ENCODE measurements at places on chromosomes 7 and 10. TPM values are rescaled to one million over a fixed set of nuclear protein-coding genes. Genes with fewer than 3 reads are reported as not detected.
A peak's percentile ranks its signal among the peaks of the same experiment; 100 is the strongest.

Gene FAM25G
- not detected for total RNA-seq

GRCh38 chr10:43403911-43404703 lies 4.9 kb downstream of the HNRNPF start:
- no peak for DNase-seq

DNA sequence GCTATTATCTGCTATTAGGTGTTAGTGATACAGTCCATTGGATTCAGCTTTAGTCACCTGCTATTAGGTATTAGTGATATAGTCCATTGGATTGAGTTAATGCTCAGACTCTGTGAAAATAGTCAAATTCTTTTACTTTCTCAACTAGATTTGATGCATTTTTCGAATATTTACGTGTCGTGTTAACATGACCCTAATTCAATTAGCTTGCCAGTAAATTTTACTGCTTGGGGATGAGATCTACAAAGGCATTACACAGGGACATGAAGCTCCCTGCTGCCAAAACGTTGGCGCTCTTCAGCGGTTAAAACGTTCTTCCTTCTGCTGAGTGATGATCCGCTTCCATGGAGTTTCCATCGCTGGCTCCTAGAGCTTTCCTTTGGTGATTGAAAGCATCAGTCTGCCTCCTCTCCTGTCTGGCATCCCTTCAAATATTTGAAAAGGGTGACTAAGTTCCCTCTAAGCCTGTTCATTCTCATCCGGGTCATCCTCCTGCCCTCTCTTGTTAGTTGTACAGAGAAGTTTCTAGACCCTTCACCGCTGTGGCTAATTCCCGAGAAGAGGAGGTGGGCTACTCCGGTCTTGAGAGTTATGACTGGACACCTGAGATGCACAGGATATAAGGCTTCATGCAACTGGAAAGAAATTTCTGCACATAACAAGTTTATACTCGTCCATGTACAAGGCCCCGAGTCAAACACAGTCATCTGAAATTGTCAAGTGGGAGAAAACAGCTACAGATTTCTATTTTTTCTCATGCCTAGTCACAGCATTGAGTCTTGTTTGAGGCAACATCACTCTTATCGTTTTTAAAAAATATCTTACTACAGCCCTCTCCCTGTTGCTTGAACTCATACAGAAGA lies 254.0 kb downstream of the KLF6 start:
- DNase-seq, result no peak

DNA sequence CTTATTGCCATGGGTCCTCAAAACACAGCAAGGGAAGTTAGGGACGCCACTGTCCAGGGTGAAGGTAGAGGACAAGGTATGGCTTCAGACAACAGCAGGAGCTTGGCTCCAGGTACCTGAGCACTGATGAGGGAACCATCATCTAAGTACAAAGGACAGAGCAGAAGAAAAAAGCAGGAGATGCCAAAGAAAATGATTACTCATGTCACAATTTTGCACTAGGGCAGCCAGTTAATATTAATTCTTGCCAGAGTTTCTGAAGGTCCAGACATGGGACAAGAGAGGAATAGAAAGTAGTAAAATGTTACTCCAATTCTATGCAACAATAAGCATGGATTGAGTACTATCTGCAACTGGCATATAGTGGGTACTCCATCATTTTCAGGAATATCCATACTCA lies 14.1 kb downstream of the PTN start:
- DNase-seq, result no peak

GRCh38 chr10:114635101-114635500 lies 23.0 kb downstream of the ABLIM1 start:
- DNase-seq, result peak; percentile 55

Gene SPDYE6
- total RNA-seq, result not detected

Gene SCIN
- 0.27 TPM for total RNA-seq

DNA sequence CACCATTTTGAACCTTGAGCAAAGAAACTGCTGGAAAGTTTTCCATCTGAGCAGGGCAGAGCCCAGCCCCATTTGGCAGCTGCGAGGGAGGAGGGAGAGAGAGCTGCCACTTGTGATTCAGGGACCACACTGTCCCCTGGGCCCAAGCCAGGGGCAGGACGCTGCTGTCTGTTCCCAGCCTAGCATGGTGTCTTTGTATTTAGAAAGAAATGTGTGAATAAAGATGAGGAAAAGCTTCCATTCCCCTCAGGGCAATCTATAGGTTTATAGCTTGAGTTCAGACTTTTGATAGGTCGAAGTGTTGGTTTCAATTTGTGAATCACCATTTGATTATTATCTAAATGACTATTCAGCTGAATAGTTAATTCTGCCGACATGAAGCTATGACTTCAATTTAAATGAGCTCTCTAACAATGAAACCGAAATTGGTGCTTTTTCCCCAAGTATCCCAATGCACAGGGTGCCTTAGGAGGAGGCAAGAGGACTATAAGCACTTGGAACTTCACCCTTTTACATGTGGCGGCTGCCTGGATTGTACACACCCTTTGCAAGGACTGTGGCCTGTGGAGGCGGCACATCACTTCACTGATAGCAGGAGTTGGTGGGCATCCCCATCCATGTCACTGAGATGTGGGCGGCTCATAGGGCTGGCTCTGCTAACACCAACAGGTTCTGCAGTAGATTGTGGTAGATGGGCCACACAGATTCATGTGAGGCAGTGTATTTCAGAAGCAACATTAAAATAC lies 223.5 kb downstream of the CCDC3 start:
- DNase-seq, result no peak

Gene ZKSCAN1
- total RNA-seq, result 48.2 TPM

Gene EMX2
- total RNA-seq, result 5.7 TPM

Gene CALML3
- not detected for total RNA-seq

Gene NUP42
- 31.7 TPM for total RNA-seq

Gene TSPAN15
- total RNA-seq, result 54.0 TPM

- no peak for DNase-seq
Measured at GRCh38 chr10:91444211-91445182, 34.4 kb downstream of the HECTD2 start.

Gene HOXA7
- total RNA-seq, result 3.9 TPM

Gene CLRN3
- 0.09 TPM for total RNA-seq

GRCh38 chr10:2883238-2883637 lies 184.1 kb upstream of the PFKP start:
- no peak for DNase-seq
